ENCODE measurements at places on chromosomes 11 and 22.

- no peak for DNase-seq
Measured at GRCh38 chr11:77026743-77027142, 7.5 kb upstream of the B3GNT6 start.

DNA sequence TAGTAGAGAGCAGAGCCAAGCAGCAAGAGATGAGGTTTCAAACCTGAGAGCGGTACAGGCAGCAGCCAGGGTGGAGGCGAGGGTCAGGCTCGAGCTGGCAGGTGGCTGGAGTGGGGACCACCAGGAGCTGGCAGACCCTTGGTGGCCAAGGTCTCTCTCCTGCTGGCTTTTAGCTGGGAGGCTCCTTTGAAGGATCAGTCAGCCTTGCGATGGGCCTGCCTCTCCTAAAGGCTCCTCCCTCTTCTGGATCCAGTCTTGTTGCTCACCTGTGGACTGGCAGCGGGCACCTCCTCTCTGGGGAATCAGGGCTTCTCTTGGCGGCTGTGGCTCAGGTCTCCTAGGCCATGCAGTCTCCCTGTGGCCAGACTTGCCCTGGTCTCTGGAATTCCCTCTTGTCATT is 24.8 kb downstream of the TPST2 start:
- DNase-seq = no peak

- DNase-seq = no peak
Measured at GRCh38 chr11:8253566-8253965, 10.1 kb downstream of the LMO1 start.

DNA sequence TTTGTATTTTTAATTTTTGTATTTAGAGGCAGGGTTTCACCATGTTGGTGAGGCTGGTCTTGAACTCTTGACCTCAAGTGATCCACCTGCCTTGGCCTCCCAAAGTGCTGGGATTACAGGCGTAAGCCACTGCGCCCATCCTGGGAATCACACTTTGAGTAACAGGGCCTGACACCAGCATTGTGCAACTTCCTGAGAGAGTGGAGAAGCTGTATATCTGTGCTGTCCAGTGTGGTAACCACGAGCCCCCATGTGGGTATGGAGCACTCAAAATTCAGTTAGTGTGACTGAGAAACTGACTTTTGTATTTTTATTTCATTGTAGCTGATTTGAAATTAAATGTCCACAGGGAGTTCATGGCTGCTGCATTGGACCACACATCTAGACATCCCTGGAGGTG is 36.2 kb downstream of the MPPED1 start:
- DNase-seq = no peak

- no peak for DNase-seq
Measured at GRCh38 chr22:46894081-46894671, 131.7 kb downstream of the TBC1D22A start.

GRCh38 chr22:29184849-29185490 is 20.7 kb upstream of the EMID1 start:
- DNase-seq = no peak

GRCh38 chr11:104799251-104799650 is 99.0 kb downstream of the CASP12 start:
- DNase-seq = no peak

DNA sequence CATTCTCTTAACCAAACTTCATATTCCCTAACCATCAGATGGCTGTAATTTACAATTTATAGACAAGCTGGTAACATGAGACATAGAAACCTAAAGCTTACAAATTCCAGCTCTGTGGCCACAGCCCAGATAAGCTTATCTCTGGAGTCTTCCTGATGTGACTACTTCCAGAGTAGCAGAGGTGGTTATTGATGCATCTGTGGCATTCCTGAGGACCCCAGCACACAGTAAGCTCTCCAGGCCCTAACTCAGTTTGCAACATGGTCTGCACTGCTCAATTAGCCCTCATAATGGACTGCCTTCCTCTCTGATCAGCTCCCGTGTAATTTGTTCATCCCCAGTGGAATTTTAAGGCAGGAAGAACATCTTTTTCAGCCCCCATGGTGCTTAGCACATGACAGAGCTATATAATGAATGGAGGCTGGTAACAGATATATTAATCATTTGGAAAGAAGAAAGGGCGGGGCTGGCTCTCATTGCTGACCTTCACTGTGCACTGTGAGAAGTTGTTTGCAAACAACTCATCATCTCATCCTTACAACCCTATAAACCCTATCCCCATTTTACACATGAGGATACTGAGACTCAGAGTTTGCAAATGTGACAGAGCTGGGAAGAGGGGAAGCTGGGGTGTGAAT is 30.1 kb upstream of the KCNJ11 start:
- DNase-seq = no peak

DNA sequence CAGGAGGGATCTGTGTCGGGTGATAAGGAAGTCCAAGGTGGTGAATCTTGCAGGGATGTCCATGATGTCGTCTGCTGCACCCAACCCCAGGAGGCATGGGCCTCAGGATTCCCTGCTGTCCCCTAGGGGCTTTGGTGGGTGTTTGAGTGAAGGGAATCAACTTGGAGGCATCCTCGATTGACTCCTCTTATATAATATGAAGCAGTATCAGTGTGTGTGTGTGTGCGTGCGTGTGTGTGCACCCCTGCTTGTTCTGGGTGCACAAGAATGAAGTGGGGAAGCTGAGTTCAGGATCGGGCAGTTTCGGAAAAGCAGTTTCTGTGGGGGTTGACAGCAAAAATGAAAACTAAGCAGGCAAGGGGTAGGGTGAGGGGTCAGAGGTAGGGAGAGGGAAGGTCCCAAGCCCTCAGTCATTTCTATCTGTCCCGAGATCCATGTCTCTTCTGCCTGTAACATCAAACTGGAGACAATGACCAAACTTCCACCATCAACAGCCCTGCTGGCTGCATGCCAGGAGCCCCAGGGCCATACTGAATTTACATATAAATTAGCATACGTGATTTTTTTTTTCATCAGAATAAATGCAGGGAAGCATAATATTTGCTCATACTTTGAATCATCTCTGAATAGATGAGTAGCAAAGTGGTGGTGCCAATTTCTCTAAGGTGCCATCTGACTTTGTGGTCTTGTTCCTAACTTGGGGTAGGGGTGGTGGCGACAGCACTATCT is 2.0 kb downstream of the NTM start:
- no peak for DNase-seq

DNA sequence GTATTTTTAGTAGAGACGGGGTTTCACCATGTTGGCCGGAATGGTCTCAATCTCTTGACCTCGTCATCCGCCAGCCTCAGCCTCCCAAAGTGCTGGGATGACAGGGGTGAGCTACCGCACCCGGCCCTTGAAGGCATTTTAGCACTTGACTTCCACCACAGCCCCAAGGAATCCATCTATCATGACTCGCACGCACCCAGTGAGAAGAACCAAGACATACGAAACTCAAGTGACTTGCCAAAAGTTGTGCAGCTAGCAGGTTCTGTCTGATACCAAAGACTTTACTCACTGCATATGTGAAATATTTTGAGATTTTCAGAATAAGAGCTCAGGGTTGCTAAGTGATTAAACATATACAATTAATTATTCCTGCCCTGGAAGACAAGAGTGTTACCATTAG is 21.0 kb downstream of the FLI1 start:
- DNase-seq = no peak

GRCh38 chr22:37162221-37163095 is 12.7 kb upstream of the IL2RB start:
- no peak for DNase-seq

- DNase-seq = no peak
Measured at GRCh38 chr11:126924376-126925040, 76.1 kb downstream of the KIRREL3 start.

GRCh38 chr11:72821221-72821919 is 7.2 kb downstream of the ATG16L2 start:
- DNase-seq = no peak

GRCh38 chr22:19643448-19644313 is 70.6 kb upstream of the SEPTIN5 start:
- no peak for DNase-seq

DNA sequence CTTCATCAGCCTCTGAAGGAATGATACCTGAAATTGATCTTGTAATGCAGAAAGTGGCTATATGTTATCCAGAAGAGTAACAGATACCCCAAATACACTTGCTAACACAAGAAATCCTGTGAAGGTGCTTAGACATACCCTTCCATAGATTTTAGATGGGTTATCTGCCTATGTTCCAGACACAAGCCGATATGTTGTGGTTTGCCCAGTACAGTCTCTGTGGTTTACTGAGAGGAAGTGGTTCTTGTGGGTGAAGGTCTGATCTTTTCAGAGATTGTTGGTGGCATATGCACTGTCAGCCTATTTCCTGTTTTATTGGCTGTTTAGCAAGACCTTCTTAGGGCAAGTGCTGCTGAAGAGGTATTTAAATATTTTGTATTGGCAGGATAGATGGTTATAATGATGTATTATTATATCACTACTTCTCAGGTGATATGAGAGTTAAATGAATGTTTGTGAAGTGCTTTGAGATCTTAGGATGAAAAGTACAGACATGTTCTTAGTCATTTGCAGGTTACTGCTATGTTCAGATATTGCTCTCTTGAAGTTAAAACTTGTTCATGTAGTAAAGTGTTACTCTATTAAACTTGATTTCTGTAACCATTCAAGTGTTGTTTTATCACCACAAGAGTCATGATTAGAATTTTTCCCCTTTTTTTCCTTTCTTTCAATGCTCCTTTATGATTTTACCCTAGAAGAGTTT is 8.2 kb downstream of the ARHGEF12 start:
- no peak for DNase-seq

- DNase-seq = no peak
Measured at GRCh38 chr22:39983346-39983745, 11.4 kb upstream of the FAM83F start.

- no peak for DNase-seq
Measured at GRCh38 chr11:20156876-20157613, 3.2 kb downstream of the DBX1 start.

- DNase-seq = peak; percentile 51
Measured at GRCh38 chr11:119741369-119742262, 12.6 kb upstream of the NECTIN1 start.

DNA sequence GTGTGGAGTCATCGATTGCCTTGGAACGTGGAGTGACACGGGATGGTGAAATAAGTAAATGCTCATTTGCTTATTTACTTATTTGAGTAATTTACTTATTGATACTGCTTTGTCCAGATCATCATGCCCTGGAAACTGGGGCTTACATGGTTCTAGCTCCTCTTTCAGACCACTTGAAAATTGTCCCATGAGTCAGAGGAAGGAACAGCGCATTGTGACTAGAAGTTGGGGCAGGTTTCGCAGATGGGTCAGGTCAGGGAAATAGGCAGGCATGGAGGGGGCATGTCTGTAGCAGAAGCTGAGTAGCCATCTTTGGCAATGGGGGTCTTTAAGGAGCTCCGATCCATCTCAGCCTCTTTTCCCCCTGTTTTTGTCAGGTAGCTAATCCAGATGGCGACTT is 104.2 kb upstream of the SORL1-AS1 start:
- DNase-seq = no peak

GRCh38 chr11:134229126-134229790 is 4.8 kb downstream of the VPS26B start:
- DNase-seq = no peak

DNA sequence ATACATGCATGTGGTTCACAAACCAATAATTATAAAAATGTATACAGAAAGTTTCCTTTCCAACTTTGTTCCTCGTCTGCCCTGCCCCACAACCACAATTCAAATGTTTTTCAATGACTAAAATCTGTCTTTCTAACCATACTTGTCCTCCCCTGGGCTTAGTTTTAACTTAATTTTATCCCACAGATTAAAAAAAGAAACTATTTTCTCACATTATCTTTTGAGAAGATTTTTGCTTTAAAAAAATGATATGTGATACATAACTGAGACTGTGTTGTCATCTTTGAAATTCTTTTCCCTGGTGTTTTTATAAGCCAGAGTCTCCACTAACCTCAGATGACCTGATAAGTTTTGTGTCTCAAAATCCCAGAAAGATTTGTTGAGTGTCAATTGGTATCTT is 79.0 kb downstream of the FDX1 start:
- DNase-seq = no peak

DNA sequence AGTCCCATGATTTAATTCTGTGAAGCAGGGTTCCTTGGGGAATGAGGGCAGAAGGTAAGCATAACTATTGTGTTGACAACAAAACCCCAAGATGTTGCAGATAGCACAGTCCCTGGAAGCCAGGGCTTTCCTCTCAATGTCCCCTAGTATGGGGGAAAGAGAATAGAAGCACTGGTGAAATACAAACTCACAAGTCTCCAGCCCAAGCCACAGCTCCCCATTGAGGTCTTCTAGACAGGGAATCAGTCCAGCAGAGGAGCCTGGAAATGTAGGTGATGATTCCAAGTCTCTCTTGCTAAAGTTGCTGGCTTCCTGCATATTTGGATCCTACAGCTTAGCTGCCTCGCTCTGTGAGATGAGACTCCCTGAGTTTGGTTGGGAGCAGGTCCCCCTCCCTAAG is 31.7 kb upstream of the DRD2 start:
- no peak for DNase-seq

GRCh38 chr11:133705873-133706272 is 139.4 kb downstream of the SPATA19 start:
- no peak for DNase-seq

GRCh38 chr11:19455731-19456130 is 215.0 kb upstream of the E2F8 start:
- DNase-seq = no peak

DNA sequence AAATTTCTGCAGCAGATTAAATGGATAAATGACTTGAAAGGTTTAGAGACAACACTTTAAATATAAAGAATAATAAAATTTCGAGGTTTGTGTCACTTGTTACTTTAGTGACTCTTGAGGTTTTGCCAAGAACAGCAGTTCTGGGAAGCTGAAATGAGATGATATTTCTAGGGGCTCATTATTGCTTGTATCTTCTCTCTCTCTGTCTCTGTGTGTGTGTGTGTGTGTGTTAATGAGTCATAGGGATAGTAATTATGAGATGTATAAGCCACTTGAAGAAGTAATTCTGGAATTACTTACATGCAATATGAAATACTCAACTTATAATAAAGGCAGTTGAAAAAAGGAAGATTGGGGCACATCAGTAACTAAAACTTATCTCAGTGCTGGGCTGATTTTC is 9.6 kb upstream of the OR10G7 start:
- DNase-seq = no peak

GRCh38 chr11:32099516-32099915 is 8.6 kb downstream of the RCN1 start:
- no peak for DNase-seq

DNA sequence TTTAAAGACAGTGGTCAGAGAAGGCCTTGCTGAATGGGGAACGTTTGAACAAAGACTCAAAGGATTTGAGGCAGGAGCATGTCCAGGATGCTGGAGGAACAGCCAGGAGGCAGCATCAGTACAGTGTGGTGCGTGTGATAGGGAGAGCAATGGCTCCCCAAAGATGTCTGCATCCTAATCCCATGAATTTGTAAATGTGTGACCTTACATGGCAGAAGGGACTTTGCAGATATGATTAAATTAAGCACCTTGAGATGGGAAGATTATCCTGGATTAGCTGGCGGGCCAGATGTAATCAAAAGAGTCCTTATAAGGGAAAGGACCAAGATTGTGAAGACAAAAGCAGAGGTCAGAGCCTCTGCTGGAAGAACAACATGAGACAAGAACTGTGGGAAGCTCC is 24.6 kb upstream of the FAT3 start:
- no peak for DNase-seq

- no peak for DNase-seq
Measured at GRCh38 chr11:120908461-120909181, 115.3 kb upstream of the TBCEL start.

GRCh38 chr22:28019881-28020861 is 101.1 kb upstream of the PITPNB start:
- DNase-seq = peak; percentile 13

GRCh38 chr11:26801601-26802000 is 79.7 kb upstream of the SLC5A12 start:
- DNase-seq = no peak
